RKO (cell line): ENCODE measurements at places on chromosomes 4 and X.

DNA sequence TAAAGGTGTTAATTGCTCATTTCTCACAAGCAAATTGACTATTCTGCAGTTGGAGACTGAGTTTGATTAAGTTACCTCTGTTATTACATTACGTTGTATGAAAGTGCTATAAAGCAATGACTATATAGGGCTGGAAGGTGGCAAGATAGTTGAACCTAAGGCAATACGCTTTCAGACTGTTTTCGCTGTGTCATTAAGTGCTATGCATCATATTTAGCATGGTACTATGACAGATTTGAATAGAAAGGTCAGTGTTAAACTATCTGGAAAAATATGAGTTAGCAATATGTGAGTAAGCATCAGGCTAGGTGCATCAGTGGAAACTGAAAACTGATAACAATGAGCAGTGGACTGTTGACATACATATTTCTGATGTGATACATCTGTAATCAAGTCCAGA, 206.0 kb upstream of the ARHGAP24 start:
- DNase-seq: no peak

GRCh38 chrX:45765767-45766166, 565.1 kb upstream of the DIPK2B start:
- peak; percentile 86 for DNase-seq

DNA sequence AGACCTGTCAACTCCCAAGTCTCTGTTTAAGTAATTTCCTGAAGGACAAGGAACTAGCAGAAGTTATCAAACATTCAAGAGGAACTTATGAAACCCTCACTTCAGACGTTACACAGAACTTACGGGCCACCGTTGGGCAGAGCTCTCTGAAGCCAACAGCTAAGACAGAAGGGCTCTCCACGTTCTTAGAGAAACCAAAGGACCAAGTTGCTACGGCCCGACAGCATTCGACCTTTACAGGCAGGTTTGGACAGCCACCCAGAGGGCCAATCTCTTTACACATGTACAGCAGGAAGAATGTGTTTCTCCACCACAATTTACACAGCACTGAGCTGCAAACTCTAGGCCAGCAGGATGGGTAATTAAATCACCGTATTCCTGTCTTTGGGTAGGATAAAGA, 705.1 kb upstream of the GRID2 start:
- no peak for DNase-seq

DNA sequence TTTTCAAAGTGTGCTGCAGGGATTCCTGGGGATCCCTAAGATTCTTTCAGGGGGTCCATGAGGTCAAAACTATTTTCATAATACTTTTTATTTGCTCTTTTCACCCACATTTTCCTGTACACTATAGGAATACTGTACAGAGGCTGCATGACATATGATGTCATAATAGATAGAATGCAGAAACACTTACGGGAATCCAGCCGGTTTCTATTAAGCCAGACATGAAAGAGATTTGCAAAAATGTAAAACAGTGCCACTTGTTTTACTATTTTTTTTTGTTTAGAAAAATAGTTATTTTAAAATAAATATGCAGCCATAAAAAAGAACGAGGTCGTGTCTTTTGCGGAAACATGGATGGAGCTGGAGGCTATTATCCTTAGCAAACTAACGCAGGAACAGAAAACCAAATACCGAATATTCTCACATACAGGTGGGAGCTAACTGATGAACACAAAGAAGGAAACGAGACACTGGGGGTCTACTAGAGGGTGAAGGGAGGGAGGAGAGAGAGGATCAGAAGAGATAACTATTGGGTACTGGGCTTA, 5.0 kb downstream of the ZFX start:
- DNase-seq: no peak

DNA sequence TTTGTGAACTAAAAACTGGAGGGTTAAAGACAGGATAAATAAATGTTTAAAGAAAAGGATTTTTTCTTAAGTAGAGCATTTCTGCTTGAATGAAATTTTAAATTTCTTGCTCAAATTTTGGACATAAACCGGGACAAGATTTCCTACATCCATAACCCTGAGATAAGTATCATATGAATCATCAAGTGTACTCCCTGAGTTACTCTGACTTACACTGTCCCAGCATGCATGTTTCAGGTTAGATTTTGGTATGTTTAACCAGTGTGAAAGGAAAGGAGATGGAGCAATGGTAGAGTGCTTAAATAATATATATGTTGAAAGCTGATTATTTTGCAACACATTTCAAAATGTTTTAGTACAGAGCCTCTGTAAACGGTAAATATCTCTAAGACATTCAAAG, 175.2 kb downstream of the ADGRL3 start:
- no peak for DNase-seq

DNA sequence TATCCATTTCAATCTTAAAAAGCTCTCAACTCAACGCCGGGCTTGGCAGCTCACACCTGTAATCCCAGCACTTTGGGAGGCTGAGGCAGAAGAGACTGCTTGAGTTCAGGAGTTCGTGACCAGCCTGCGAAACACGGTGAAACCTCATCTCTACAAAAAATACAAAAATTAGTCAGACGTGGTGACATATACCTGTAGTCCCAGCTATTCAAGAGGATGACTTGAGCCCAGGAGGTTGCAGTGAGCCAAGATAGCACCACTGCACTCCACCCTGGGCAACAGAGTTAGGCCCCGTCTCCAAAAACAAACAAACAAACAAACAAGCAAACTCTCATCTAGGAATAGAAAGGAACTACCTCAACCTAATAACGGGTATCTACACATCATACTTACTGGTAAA, 50.8 kb downstream of the PTPN13 start:
- DNase-seq: no peak

- DNase-seq: no peak
Measured at GRCh38 chrX:39022106-39022505, 220.8 kb downstream of the MID1IP1 start.
